ENCODE measurements at places on chromosomes 1 and 21. TPM values are rescaled to one million over a fixed set of nuclear protein-coding genes. Genes with fewer than 3 reads are reported as not detected.

DNA sequence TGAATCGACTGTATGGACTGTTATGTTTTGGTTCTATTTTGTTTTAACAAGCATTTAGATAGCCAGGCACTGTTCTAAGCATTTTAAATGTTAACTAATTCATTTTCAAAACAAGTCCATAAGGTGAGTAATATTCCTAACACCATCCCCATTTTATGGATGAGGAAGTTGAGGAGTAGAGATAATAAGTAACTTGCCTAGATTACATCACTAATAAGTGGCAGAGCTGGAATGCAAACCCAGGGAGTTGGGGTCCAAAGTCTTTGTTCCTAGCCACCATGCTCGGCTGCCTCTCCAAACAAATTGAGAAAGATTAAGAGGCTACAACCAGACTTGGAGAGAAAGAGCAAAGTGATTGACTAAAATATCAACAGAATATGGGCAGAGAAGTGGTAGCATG is 12.6 kb upstream of the LEPR start:
- DNase-seq = no peak

DNA sequence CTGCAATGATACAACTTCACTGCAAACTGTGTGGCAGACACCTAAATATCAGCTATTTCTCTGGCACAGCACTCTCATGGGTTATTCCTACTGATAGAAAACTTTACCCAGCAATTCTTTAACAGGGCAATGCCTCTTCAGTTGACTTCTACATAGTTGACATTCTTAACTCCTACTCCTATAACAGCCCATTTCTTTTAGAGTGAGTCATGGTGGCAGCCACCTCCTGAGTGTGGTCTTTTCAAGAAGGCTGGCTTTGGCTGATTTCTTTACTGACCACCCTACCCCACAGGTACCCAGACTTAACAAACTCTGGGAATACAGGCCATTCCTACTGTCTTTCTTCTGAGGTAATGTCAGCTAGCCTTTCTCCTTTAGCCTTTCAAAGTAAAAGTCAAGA is 805.8 kb upstream of the ADGRL2 start:
- no peak for DNase-seq

- no peak for DNase-seq
Measured at GRCh38 chr21:43004926-43005325, 30.6 kb downstream of the PKNOX1 start.

DNA sequence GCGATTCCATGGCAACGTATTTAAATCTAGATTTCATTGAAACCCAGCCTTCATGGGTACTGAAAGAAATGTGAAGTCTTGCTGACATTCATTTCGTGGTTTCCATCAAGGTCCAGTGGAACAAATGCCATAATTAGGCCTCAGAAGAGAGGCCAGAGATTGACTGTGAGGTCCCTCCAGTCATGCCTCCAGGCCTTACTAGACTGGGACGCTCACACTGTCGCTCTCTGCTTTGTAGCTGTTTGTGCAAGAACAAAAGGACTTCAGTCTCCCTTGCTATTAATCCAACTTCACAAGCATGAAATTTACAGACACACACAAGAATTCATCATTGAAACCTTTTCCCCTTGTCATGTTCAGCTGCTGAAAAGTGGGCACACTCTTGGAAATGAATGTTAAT is 180.4 kb upstream of the FOXD3 start:
- DNase-seq = no peak

DNA sequence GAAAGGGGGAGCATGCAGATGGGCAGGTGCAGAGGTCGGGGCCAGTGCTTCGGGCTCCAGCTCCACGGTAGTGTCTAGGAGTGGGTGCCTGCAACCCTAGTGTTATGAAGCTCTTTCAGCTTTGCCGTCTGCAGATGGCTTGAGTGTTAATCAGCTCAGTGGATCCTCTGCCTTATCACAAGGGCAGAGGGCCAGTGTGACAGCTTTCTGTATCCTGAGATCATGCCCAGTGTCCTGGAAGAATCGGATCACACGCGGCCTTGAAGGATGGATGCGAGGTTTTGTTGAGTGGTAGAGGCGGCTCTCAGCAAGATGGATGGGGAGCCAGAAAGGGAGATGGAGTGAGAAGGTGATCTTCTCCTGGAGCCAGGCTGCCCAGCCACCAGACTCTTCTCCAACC is 25.5 kb upstream of the C1orf146 start:
- no peak for DNase-seq

- no peak for DNase-seq
Measured at GRCh38 chr1:152941037-152941711, 5.8 kb upstream of the SPRR5 start.

- DNase-seq = no peak
Measured at GRCh38 chr1:181514298-181515290, 31.3 kb downstream of the CACNA1E start.

- no peak for DNase-seq
Measured at GRCh38 chr1:155083052-155083541, 4.5 kb downstream of the EFNA3 start.

GRCh38 chr1:35369922-35370671 is 101.6 kb downstream of the ZMYM4 start:
- peak; percentile 95 for DNase-seq

Gene KRTAP12-2
- not detected for total RNA-seq

- no peak for DNase-seq
Measured at GRCh38 chr1:201562257-201562656, 23.3 kb downstream of the NAV1 start.

DNA sequence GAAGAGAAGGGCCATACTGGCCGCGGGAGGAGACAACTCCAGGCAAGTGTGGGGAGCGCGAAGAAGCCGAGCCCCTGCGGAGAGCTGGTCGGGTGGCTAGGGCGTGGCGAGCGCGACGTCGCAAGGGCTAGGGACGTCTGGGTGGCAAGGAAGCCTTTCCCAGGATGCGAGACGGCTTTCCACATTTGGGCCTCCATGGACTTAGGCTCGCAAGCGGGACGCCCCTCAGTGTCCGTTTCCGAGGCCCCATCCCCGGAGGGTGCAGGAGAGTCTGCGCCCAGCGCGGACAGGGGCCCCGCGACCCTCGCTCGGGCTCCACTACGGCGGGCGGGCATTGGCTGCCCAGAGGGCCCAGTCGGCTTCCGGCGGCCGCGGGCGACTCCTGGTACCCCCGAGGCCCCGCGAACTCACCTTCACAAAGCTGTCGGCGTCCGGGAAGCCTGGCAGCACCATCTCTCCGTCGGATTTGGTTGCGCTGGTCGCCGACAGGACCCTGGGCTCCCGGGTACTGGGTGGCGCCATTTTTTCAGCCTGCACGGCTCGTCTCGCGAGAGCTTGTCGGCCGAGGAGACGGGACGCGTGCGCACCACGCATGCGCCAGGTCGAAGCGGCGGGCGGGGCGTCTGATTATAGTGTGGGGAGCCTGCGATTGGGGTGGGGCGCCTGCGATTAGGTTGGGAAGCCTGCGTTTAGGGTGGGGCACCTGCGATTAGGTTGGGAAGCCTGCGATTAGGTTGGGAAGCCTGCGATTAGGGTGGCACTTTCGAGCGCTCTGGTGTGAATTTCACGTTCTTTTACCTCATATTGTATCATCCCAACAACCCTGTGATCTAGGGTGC is at the start of gene EXOSC10:
TSS of gene EXOSC10 (minus strand) at position 560 of the 839 bp plus-strand sequence. CDS start at position 522, 38 bp downstream.
- DNase-seq = peak; percentile 68

Gene CYP4X1
- total RNA-seq = 3.4 TPM

Gene C1orf87
- total RNA-seq = not detected

- no peak for DNase-seq
Measured at GRCh38 chr1:51776408-51776807, 102.1 kb downstream of the NRDC start.

Gene RHEX
- total RNA-seq = not detected

Gene AJAP1
- under 0.01 TPM for total RNA-seq

Gene AGMAT
- 0.38 TPM for total RNA-seq

DNA sequence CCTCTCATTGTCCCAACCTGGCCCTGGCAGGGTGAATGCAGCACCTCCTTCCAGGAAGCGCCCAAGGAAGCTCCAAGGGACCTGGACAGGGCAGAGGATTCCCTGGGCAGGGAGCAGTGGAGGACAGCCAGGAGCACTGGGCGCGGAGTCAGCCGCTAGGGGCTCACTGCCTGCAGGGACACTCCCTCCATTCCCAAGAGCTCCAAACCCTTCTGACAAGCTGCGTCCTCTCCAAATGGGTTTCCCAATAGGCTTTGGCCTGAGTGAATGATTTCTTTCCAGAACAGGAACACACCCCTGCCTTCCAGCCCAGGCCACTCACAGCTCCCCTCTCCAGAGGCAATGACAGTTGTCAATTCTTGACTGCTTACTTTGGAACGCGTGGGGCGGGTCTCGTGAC is 128.5 kb upstream of the EDN2 start:
- DNase-seq = no peak

Gene LMO4
- total RNA-seq = 12.5 TPM

DNA sequence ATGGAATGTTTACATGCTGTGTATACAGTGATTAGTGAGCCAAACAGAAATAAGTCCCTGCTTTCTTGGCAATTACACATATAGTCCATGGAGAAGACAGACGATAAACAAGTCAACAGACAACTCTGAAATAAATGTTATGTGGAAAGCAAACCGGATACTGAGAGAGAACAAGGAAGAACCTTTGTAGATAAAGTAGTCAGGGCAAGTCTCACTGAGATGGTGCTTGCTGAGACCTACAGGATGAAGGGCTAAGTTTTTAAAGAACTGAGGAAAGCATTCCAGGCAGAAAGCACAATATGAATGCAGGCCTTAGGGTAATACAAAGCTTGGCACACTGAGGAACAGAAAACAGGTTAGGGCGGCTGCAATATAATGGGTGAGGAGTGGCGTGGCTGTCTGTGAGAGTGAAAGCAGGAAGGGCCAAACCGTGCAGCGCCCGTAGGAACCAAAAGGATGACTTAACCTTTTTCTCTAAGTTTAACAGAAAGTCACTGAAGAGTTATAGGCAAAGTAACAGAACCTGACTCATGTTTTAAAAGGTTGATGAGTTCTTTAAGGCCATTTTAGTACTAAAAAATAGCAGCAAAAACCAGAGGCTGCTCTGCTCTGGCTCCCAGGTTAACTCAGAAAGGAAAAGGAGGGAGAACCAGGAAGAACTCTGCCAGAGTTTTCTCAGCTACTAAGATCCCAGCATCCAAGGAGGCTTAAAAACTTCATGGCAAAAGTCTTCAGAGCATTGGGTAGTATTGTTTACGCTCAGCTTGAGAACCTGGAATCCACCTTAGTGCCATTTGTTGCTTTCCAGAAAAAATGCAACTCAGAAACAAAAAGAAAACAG is 8.7 kb upstream of the TTF2 start:
- peak; percentile 38 for DNase-seq

DNA sequence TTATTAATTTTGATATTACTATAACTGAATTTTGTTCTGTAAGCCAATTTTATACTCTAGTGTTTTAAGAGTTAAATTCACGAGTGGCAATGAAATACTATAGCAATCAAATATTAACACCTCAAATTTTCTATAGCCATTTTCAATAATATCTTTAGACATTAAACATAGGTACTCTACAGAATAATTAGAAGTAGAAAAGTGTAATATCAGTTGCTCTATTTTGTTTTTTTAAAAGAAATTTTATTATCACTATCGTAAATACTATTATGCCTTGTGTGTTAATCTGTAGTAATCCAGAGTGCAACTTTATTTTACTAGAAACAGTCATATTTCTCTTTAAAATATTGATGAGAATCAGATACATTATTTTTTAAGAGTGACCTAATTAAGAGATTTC is 691.2 kb downstream of the USP25 start:
- DNase-seq = no peak

DNA sequence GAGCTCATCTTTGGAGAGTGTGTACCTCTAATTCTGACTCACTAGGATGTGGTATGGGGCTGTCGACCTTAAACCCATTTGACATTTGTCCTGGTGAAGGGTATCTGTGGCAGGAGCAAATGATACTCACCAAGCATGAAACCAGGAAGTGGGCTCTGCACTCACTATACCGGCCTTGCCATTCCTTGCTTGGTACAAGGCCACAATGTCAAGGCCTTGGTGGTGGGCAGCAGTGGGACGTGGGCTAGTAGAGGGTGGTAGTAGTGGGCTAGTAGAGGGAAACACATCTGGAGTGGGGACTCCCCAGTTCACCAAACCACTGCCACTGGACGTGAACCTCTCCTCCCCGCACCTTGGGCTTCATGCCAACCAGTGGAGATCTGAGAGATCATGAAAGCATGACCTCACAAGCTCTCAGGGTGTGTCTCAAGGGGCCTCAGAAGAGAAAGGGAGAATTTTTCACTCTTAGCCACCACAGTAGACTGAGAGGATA is 11.5 kb downstream of the TNFSF4 start:
- no peak for DNase-seq

GRCh38 chr1:24930260-24931145 is at the start of gene RUNX3:
RUNX3 (minus strand) TSS chr1:24930276; CDS start chr1:24929868, 408 bp downstream.
- no peak for DNase-seq

Gene DLGAP3
- total RNA-seq = under 0.01 TPM

Gene PGLYRP4
- not detected for total RNA-seq

DNA sequence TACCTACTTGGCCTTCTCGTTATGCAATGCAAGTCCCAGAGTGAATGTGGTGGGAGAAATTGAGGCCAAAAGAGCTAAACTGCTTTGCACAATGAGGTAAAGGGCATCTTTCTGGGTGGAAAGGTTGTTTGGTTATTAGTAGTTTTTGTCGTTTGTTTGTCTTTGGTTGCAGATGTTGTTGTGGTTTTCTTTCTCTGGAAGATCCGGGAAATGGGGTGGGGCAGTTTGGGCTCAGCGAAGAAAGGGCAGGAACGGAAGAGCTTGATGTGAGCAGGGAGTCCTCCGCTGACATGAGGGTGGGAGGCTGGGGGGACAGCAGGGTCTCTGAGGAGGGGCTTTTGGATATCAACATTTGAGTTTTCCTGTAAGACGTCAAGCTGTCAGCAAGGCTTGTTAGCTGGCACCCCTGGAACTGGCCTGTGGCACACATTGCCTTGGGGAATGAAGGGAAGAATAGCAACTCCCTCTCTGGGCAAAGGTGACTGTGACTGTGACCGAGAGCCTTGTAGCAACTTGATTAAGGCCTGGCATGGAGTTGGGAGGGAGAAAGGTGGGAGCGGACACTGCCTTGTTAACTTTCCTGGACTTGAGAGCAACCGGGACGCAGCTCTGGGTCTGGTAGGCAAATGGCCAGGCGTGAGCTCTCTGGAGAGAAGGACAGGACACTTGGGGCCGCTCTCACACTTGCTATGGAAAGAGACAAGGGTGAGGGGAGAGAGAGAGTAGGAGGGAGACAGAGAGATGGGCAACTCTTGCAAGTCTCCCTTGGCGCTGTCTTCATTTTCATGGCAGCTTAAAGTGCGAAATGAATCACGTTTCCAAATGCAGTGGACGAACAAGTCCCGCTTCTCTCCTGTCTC is 15.4 kb upstream of the OPRD1 start:
- no peak for DNase-seq

Gene SH3BGR
- 0.13 TPM for total RNA-seq

DNA sequence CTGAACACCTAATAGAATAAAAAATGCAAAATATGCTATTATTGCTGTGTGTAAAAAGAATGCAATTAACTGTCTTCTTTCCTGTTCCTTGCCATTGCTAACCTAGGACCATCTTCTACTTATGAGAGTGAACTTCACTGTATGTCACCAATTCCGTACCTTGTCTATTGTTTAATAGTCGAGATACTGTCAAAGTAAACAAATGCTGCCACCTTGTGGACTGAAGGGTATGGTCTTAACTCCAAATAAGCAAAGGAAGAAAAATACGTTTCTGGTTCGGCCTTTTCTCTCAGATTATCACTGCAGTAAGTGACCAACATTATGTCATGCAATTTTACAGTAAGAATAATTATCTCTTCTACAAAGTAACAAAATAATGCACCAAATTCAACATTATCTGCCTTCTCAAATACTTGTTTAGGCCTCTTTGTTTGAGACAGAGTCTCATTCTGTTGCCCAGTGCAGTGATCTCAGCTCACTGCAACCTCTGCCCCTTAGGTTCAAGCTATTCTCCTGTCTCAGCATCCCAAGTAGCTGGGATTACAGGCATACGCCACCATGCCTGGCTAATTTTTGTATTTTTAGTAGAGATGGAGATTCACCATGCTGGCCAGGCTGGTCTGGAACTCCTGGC is 133.4 kb downstream of the COP1 start:
- DNase-seq = peak; percentile 71
